Left renal cortex interstitium (tissue), 4 donors: ENCODE measurements at places on chromosomes 2 and 18.

DNA sequence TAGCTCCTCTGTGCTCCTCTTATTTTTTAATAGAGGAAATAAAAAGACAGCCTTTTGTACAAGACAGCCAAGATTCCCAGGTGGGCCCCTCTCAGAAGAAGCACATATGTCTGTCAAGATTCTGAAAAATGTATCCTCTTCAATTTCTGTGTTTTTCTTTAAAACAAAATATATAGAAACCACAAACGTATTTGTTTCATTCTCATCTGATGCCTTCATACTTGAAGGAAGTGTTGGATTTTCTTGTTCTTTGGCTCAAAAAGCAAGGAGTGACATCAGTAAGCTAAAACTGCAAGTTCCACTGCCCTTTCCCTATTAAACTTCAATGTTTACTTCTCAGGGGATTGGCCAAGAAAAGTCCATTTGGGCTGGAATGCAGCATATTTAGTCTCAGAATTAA, 193.8 kb upstream of the OSR1 start:
- no peak for DNase-seq

DNA sequence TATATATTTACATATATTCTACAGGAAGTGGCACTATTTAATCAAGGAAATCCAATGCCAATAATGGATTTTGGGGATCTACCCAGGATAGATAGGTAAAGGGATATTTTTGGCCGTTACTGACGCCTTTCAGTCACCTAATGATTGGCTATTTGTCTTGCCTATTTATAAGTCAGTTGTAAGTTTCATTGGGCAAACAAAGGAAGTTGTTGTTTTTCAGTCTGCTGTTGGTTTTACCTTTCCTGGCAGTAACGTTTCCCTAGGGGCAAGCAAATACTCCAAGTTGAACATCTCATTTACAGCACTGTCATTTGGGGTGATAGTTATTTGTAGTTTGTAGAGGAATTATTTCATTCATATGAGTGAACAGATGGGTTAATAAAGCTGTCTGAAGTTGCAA, 17.0 kb upstream of the LANCL1 start:
- DNase-seq: no peak

DNA sequence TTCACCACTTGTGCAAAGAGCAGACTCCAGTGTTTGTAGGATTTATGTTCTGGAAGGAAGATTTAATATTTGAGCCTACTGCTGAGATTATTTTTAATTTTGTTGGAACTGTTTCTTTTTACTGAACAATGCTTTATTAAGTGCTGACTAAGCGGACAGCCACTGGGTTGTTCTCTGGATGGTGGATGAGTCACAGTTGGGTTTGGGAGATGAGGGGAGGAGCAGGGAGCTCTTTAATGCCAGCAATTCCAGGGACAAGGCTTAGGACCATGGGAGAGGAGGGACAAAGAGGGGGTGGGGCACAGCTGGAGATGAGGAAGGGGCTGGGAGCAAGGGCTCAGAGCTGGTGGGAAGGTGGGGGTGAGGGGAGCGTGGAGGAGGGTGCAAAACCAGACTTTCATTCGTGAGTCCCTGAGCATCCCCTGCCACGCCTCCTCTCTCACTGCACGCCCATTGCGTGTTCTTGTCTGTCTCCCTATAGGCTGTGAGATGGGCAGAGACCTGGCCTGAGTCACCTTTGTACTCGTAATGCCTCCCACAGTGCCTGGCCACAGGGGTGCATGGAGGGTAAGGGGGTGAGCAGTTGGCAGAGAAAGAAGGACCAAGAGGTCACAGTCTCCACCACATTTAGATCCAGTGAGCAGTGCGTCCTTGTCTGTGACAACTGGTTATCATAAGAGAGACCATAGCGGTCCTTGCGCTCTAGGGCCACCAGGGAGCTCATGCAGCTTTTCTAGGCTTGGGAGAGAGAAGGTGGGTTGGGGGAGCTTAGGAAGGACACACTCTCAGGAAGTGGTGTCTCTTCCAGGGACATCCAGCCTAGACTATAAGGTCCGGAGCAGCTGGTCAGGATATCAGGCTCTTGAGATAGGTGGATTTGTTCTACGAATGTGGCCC, 18.4 kb downstream of the SLC4A3 start:
- no peak for DNase-seq

- DNase-seq: no peak
These were observed 117.7 kb downstream of the MEMO1 start for GRCh38 chr2:31893094-31893493.

GRCh38 chr2:15241201-15241600, 319.9 kb downstream of the NBAS start:
- no peak for DNase-seq
